ENCODE measurements at places on chromosomes 16 and 17. TPM values are rescaled to one million over a fixed set of nuclear protein-coding genes. Genes with fewer than 3 reads are reported as not detected.

The NLRC3 gene
- under 0.01 TPM for total RNA-seq

The ABCC3 gene
- 2.2 TPM for total RNA-seq

The TNFRSF13B gene
- total RNA-seq = not detected

The MYH13 gene
- total RNA-seq = not detected

The PTGES3L gene
- 0.44 TPM for total RNA-seq

The MT1G gene
- total RNA-seq = not detected

The FNDC8 gene
- not detected for total RNA-seq

The ZNF423 gene
- total RNA-seq = 0.62 TPM
